ENCODE measurements at places on chromosomes 7 and 10.

- no peak for DNase-seq
Observed at GRCh38 chr10:71687480-71687879, 32.1 kb downstream of the C10orf105 start.

GRCh38 chr7:3923307-3923918 lies 622.4 kb downstream of the SDK1 start:
- DNase-seq: no peak

GRCh38 chr7:27933671-27934565 lies 194.0 kb downstream of the TAX1BP1 start:
- DNase-seq: no peak

DNA sequence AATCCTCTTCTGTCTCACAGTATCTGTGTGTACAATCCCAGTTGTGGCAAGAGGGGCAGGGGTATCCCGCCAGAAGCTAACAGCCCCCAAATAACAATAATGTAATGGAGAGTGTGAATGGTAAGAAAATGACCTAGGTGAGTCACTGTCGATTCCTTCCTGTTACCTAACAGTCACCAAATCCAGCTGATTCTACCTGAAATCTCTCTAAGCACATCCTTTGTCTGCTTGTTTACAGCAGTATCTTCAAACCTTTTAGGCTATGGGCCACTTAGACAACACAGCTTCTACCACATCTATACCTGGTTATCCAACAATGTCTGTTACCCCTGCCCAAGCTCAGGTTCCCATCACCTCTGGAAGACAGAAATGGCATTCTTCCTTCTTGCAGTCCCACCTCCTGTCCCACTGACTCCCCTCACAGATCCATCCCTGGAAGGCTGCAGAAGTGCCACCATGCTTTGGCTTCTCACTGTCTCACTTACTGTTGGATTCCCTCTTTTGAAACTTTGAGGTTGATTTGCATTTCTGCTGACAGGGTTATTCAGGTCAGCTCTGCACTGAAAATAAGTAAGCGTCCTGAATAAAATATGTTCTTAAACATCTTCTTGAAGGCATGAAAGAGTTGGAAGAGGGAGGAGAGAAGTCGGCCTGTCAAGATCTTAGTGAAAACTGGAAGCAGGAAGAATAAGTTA lies 13.1 kb downstream of the PIP4K2A start:
- DNase-seq: no peak

GRCh38 chr10:130751851-130752250 lies 559.7 kb downstream of the TCERG1L start:
- no peak for DNase-seq
